ENCODE measurements at places on chromosomes 4 and X.

DNA sequence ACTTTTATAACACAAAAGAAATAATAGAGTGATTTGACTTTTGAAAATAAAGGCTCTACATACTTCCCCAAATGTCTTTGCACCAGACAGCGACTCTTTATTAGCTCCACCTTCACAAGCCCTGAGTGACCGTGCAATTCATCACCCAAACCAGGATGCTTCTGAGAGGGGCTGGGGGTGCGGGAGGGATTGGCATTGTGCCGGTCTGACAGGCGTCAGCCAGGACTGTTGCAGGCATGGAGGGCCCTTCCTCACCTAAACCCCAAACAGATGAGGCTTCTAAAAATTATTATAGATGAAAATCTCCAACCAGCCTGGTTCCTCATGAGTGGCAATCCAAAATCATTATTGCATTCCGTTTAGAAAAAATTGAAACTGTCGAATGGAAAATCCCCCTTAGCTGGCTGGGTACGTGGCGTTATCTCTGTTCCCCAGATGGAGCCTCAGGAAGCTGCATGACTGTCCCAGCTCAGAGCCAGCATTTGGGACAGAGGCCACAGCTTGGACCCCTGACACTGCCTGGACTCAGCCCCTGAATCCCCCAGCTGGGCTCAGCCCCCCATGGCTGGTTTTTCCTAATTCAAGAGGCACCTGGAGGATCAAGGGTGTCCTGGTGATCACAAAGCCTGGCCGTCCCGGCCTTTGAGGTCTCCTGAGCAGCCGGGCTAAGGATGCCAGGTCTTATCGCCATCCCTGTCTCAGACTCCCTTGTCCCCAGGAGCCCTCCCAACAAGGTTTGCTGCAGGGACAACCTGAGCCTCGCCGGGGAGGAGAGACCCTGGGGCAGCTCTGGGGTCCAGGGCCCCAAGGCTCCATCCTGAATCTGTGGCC, 60.4 kb downstream of the SORCS2 start:
- DNase-seq: no peak

GRCh38 chr4:80213117-80213815, 16.0 kb downstream of the PRDM8 start:
- DNase-seq: no peak

DNA sequence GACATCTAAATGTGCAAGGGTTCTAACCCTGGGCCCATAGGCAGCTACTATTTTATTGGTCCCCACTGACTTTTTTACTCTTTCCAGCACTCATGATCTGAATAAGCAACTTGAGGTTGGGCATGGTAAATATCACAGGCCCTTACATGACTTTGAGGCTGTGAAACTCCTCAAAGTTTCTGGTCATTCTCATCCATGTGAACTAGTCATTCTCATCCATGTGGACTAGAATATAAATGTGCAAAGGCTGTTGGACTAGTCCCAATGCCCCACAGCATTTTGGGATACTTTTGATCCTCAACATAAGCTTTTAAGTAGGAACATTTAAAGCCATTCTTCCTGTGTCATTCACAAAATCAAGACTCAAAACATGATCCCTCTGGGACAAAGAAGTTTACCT, 290.7 kb upstream of the PPARGC1A start:
- no peak for DNase-seq

DNA sequence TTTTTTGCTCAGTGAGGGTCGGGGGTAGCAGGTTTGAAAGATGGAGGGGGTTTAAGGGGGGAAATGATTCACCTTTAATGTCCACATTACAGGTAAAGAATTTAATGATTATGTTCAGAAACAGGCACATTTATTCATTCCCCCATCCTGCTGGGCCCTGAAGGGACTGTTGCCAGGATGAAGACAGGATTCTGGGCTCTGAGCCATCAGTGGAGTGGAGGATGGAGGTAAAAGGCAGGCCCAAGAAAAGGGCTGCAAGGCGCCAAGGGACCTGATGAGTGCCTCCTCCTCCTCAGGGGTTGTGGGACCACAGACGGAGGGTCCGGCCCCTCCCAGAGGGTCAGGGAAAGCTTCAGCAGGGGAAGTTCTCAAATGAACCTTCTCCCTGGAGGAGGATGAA, 40.4 kb upstream of the PROM1 start:
- no peak for DNase-seq

GRCh38 chr4:2510351-2511259, 25.8 kb upstream of the FAM193A start:
- no peak for DNase-seq

DNA sequence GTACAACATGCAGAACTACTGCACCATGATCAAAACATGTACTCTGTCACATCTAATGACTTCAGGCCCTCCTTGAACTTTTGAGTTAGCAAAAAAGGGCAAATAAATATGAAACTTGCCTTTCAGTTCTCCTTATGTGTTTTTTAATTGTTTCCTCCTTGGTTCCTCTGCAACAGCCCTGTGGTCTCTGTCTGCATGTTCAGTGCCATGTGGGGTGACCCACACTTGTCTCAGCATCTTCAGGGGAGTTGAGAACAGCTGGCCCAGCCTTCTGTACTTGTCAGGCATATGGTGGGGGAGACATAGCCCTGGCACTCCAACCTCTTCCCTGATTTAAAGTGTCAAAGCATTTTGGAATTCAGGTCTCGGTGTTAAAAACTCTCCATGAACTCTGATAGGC, 188.0 kb upstream of the PGRMC2 start:
- DNase-seq: no peak

- peak; percentile 20 for DNase-seq
Observed at GRCh38 chrX:71301195-71301924, at the start of gene ITGB1BP2. Gene ITGB1BP2 (plus strand): TSS chrX:71301750. CDS start chrX:71301807, 57 bp downstream.

GRCh38 chrX:20212486-20213089, 54.1 kb downstream of the RPS6KA3 start:
- DNase-seq: no peak

DNA sequence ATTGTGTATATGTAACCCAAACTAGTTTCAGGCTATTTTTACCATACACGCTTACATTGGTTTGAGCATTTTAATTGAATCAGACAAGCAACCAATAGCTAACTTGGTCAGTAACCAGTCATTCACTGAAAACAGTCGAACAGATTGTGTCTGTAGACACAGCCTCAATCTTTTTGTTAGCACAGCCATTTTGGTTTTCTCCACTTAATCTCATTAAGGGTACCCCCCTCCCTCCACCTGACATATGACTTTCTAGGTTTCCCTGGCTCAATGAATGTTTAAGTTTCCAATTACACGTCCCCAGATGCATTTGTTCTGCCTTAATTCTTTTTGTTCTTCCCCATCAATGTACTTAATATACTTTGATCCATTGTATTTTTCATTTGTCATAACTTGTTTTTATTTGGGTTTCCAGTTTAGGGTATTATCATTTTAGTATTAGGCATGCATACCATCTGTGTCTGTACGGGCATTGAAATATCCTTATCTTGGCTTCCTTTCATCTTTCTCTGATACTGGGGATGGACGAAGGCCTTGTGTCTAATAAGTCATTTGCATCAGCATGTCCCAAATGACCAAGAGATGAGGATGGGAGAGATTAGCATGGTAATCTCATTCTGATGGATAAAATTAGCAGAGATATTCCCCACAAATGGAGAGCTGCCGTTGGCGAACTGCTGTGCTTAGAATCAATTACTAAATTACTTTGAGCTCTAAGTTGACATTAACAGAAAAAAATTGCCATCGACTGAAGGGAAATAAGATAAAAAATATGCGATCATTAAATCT, 35.9 kb upstream of the PHOX2B start:
- no peak for DNase-seq

- DNase-seq: peak; percentile 55
Observed at GRCh38 chr4:107800706-107801105, 24.0 kb upstream of the SGMS2 start.

- peak; percentile 75 for DNase-seq
Observed at GRCh38 chr4:118968005-118968404, 79.4 kb downstream of the SYNPO2 start.

DNA sequence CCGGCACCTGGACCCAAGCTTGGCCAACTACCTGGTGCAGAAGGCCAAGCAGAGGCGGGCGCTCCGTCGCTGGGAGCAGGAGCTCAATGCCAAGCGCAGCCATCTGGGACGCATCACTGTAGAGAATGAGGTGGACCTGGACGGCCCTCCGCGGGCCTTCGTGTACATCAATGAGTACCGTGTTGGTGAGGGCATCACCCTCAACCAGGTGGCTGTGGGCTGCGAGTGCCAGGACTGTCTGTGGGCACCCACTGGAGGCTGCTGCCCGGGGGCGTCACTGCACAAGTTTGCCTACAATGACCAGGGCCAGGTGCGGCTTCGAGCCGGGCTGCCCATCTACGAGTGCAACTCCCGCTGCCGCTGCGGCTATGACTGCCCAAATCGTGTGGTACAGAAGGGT, 3.7 kb downstream of the SUV39H1 start:
- no peak for DNase-seq

DNA sequence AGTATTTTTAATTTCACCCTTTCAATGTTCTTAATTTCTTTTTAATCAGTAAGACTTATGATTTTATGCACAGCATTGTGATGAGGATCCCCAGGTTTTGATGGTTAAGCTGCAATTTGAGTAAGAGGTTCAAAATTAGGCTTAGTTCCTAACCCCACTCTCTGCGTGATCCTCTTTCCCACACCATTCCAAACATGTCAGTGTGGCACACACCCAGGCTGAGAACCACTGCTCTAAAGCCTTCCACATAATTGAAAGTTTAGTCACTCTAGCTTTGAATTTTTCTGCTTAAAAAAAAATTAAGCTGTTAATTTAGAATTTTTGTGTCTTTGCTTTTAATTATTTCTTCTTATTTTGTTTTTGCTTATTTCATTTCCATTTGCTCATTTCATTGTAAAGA, 68.8 kb upstream of the SLC7A11 start:
- DNase-seq: no peak

DNA sequence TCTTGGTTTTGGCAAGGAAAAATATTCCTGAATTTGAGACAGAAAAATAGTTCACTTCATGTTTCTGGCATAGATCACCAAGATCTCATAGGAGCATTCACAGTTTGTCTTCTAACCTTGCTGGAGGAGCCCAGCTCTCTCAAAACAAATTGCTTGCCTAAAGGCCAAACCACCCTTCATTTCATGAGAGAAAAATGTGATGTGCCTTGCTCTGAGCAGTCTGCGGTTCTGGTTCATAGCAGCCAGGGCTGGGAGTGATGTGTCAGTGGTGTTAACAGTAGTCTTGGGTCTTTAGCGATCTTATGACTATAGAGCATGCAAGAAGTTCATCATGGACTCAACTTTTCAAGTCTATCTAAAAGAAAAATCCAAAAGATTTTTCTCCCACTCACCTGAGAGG, 183.3 kb downstream of the DCLK2 start:
- no peak for DNase-seq

- no peak for DNase-seq
Observed at GRCh38 chr4:19522966-19523365, 728.7 kb upstream of the SLIT2 start.

DNA sequence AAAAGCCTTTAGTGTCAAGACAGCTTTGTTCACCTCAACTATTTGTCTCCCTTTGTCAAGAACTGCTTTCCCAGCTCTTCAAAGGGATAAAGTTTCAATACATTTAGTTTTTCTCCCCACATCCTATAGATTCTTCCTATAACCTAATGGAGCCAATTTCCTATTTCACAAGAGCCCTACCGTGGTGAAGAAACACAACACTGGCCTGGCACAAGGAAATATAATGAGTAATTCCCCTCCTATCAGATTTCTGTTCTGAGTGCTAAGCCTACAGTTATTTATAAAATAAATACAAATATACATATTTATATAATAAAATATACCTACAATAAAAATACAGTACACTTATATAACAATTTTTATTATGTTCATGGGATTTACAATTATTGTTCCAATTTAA, 89.9 kb downstream of the SHISA3 start:
- no peak for DNase-seq

GRCh38 chr4:109432696-109433095, 919 bp upstream of the SEC24B start:
- DNase-seq: peak; percentile 27

GRCh38 chrX:129641941-129642340, 12.8 kb downstream of the APLN start:
- no peak for DNase-seq

- DNase-seq: peak; percentile 35
Observed at GRCh38 chrX:37060999-37061398, 52.8 kb downstream of the FAM47C start.

DNA sequence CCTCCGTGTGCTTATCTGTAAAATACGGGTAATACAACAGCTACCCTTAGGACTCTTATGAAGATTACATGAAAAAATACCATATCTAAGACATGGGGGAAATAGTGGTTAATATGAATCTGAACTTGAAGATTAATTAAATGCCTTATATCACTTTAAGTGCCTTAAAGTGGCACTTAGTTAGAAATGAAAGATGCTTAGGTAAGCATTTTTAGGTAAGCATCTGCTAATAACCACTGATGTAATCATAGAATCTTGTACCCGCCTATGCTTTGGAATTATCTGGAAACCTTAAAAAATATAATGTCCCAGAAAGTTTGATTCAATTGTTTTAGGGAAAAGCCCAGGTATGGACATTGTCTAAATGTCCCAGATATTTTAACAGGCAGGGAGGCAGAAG, 12.2 kb downstream of the CLNK start:
- DNase-seq: no peak
